ENCODE measurements at places on chromosomes 5 and 9.

GRCh38 chr5:94793113-94793815, 174.8 kb downstream of the SLF1 start:
- DNase-seq: no peak

DNA sequence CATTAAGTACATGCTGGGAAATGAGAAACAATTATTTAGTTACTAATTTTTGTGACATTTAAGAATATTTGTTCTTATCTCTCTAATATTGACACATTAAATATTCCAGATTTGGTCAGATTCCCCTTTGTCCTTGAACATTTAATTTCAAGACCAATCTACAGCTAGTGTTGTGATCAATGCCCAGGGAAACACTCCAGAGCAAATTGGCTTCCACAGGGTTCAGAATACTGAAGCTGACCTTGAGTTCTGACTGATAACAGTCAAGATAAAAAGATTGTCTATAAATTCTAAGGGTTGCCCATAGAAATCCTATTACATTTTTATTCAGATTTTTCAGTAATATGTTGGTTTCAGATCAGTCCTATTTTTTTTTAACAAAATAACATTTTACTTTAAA, 31.3 kb downstream of the ZFYVE16 start:
- no peak for DNase-seq

DNA sequence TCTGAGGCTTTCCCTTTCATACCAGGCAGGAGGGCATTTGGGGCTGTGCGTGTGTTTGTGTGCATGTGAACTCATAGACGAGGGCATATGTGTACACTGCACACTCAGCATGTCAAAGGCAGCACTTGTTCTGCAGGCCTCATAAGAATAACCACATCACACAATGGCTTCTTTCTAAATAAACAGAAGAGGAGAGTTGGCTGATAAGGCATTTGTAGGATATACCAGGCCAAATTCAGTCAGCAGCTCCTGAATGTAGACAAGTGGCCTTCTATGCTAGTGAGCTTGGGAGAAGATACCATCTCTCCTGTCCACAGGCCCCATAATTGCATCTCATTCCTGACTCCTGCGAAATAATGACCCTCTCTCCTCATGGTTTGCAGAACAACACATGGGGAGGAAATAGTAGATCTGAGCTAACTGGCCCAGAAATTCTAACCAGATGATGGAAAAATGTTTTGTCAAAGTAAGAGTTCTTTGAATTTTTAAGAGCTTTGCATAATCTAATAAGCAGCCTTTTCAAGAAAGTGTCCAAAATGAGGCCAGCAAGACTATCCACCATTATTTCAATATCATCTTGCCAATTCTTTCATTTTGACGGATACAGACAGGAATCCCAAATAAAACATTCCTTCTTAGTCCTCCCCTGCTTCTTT, 60.5 kb upstream of the GAS1 start:
- no peak for DNase-seq

GRCh38 chr5:73451224-73452130, 2.9 kb upstream of the FOXD1 start:
- DNase-seq: peak; percentile 43

GRCh38 chr5:54995168-54995567, 9.8 kb upstream of the ESM1 start:
- no peak for DNase-seq

- no peak for DNase-seq
These were observed 18.0 kb downstream of the PRUNE2 start for GRCh38 chr9:76887951-76888350.

DNA sequence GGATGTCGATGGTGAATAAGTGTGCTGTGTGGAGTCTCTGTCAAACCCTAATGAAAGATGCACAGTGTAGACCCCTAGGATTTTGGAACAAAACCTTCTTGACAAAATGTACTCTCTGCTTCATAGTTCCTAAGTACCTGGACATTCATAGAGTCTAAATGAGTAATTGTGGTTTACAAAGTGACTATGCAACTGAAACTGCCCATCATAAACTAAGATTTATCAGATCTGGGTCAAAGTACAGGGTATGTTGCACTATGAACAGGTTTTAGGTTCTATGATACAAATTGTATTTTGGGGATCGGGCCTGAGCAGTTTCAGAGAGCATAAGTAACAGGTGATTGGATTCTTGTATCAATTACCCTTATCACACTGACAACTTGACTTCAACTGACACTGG, 79.4 kb downstream of the LURAP1L start:
- DNase-seq: no peak

DNA sequence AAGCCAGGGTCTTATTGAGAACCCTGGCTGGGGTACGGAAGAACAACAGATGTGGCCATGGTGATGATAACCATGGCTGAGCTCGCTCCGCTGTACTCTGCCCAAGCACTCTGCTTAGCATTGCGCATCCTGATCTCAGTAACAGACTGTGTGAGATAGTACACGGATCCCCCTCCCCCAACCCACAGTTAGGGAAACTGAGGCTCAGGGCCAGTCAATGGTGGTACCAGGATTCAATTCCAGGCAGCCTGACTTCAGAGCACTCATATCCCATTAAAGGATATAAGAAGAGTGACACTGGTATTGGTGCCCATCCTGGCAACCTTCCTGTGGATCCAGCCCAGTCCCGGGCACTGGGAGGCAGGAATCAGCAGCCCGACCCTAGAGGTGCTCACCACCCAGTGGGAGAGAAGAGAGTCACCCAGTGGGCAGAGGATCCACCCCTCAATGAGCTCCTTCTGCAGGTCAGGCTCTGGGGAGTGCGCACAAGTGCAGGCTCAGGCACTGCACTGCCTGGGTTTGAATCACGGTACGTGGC, 26.5 kb upstream of the KIF12 start:
- DNase-seq: no peak

DNA sequence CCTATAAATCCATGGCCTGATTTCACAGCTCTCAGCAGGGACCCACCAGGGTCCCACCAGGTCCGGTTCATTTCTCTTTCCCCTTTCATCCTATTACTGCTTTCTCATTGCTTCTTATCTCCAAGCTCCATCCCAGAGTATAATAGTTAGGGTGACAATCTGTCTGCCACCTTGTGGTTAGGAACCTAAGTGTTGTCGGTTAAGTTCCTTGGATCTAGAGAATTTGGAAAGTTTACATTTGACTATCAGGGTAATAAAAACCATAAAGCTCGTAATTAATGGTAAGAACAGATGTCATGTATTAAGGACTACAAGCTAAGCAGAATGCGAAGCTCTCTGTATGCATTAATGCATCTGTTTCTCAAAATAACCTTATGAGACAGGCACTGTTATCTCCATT, 259.1 kb downstream of the SH3GL2 start:
- DNase-seq: no peak

DNA sequence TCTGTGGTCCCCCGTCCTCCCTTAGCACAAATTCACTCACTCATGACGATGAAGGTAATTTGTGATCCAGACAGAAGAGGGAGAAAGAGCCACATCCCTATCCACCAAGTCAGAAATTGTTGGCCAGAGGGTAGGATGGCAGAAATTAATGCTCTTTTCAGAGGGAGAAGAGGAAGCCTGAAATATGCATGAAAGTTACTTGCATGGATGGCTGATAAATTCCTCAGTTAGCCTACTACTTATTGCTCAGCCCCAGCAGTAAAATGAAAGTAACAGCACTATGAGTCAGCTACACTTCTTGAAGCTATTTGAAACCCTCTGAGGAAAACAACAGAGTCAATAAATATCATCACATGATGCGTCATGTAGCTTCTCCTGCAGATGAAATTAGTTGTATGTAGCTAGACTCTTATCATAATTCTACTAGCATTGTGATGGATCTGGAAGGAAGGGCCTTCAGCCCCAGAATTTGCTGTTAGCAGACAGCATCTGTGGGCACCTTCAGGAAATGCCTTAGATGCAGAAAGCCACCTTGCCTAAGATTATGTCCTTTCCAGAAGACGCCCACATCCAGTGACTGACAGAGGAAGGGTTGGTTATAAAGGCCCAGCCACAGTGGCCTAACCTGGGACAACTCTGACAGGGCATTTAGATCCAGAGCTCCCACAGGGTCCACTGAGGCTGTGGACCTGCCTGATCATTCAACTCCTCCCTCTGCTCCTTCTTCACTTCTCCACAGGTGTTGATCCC, 81.2 kb upstream of the CCDC112 start:
- DNase-seq: no peak

DNA sequence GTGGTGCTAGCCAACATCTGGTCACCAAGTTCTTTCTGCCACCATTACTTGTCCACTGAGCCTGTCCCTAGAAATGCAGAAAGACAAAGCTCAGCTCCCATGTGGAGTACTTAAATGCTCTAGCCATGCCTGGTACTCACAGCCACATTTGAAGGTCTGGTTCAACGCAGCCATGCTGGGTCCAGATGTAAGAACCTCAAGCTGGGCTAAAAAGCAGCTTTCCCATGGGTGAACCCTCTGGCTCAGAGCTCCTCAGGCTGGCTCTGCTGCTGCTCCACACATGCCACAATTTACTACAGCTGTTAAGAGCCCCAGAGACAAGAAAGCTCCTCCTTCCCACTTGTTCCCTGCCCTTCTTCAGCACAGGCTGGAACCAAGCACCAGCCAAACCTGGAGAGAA, 97.1 kb upstream of the LRRTM2 start:
- no peak for DNase-seq

DNA sequence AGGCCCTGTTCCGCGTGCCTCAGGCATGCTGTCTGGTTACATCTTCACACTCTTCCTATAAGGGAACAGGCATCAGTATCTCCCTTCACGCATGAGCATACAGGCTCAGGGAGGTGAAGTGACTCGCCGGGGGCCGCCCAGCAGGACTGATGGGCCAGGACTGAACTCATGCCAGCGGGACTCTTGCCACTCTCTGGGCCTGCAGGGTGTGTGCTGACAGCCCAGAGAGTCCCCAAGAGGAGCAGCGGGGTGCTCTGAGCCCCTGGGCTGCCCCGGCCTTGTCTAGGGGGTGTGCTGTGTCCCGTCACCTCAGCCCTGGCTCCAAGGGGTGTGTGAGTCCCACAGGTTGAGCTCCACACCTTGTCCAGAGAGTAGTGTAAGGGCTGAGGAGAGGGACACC, 9.9 kb downstream of the KCNT1 start:
- DNase-seq: no peak

GRCh38 chr5:75010838-75011237, 41.5 kb downstream of the GCNT4 start:
- no peak for DNase-seq

- no peak for DNase-seq
These were observed 60.9 kb upstream of the GDNF start for GRCh38 chr5:37900692-37901091.

- no peak for DNase-seq
These were observed 39.2 kb upstream of the NKD2 start for GRCh38 chr5:969408-969839.

DNA sequence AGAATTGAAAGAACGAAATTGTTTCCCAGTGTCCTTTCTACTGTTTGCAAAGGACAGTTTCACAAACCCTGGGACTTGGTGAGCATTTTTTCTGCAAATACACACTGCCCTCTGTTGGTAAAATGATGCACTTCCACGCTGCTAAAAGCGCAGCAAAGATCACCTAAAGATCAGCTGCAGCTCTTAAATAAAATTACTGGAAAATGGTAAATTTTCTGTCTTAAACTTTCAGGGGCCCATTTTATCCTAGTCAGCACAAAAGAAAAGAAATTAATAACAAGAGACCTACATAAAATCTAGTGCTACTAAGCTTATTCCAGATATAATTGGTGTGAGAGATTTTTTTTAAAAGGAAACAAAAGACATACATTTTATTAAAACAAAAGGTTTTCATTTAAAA, 566.0 kb downstream of the CAAP1 start:
- DNase-seq: no peak

DNA sequence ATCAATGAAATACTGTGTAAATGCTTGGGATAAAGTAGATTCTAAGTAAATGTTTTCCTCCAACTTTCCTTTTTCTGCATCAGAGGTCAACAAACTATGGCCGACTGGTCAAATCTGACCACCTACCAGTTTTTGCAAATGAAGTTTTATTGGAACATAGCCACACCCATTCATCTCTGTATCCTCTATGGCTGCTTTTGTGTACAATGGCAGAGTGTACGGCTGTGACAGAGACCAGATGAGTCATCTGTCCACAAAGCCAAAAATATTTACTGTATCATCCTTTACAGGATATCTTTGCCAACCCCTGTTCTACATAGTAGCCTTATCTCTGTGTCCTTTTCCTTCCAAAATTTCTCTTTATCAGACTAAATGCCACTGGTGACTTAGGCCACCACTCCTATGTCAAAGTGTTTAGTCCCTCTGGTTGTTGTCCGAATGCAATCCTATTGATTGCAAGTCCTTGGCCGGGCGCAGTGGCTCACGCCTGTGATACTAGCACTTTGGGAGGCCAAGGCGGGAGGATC, 218.4 kb upstream of the KLF4 start:
- no peak for DNase-seq

- DNase-seq: no peak
These were observed 24.8 kb downstream of the RANBP3L start for GRCh38 chr5:36276864-36277263.

DNA sequence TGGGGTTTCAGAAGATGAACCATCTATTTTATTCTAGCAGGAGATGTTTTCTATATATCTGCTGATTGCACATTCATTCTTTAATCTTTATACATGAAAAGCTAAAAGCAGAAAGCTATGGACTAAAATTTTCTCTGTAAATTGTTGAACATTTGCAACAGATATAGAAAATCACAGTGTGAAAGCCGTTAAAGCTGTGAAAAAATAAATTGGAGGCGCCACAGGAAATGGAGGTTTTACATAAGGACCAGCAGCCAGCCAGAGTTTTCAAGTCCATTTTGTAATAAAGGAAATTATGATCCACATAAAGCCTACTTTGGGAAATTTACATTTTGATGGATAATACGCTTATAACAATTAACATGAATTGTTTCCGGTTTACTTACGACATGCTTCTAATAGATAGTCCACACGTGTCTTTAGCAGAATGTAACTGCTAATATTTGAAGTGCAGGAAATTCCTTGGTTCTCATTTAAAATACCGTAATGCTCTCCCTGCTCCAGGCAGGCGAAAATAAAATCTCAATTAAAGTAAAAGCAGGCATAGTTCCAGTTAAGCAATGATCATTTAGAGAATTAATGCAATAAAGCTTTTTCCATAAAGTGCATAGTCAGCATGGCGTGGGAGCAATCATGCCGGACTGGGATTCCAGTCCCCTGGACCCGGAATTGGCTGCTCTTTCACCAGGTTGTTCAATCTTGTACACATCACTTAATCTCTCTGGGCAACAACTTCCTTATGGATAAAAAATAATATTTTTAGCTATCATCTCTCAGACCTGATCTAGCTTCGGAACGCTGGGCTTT, 445.4 kb downstream of the ZNF608 start:
- no peak for DNase-seq

DNA sequence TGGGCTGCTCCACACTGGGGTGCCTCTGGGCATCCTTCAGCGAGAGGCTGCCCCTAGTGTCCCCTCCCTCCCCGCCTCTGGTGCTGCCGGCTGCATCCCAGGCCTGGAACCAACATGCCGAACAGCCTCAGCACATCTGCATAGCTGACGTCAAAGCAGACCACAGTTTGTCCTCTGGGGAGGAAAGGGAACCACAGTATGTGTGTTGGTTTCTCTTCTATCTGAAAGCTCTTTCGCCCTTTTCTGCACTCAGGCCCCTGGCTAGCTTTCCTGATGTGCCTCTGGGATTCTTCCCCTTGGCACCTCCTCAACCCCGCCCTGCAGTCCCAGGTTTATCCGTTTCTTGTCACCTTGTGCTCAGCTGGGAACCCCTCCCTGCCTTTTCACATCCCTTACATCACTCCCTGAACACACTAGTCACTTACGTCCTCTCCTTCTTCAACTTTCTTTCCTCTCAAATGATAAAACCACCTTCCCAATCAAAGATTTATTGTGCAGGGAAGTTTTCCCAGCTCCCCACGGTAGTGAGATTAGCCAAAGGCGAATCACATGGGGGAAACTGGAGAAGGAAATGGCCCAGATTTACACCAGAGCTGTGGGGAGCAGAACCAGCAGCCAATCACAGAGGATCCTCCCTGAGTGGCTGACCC, 35.5 kb upstream of the B4GALT1 start:
- peak; percentile 2 for DNase-seq

Data from stimulated activated CD4-positive, alpha-beta T cell treated with anti-CD3 and anti-CD28 coated beads, Interleukin-2, amount 100 ng/mL, for 4 hours (primary cell).